M059J (cell line): ENCODE measurements at places on chromosomes 2 and 18.

- peak; percentile 27 for DNase-seq
Measured at GRCh38 chr2:209619782-209620181, 151.8 kb upstream of the UNC80 start.

DNA sequence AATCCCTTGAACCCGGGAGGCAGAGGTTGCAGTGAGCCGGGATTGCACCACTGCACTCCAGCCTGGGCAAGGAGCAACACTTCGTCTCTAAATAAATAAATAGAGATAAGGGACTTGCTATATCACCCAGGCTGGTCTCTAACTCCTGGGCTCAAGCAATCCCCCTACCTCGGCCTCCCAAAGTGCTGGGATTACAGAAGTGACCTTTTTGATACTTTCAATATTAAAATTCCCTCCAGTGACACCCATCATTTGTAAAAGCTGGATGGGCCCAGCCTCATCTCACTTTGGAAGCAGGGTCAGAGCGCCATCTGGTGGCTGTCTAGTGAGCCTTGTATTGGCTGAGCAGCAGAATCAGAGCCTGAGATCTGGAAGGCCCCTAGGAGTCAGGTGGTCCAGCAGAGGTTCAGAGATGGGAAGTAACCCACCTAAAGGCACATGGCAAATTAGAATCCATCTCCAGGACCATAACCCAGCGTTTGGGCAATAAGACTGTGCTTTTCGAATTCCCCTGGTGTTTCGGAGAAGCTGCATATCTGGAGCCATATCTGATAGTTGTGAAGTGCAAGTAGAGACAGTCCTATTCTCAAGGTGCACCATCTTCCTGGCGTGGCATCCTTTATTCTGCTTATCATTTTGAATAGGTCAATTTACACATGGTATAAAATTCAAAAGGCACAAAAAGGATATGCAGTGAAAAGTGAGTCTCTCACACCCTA lies 18.3 kb upstream of the SLC35F6 start:
- peak; percentile 72 for DNase-seq

- no peak for DNase-seq
Measured at GRCh38 chr2:60212181-60212945, 341.1 kb downstream of the BCL11A start.

DNA sequence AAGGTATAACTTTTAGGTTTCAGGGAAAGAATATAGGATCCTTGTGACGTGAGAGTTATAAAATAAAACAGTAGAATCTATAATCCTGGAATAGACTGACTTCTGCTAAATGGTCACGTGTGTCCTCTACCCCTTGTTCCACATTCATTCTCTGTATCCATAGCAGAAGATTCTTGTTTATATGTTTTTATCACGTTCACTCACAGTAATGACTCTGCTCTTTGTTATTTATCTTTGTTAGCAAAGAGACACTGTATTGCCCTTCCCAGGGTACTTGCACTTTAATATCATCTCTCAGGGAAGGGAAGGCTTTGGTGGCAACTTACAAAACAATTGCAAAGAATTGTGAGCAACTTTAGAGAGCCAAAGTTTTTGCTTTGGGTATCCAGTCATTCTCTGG lies 206.2 kb upstream of the LRRTM1 start:
- DNase-seq = no peak

DNA sequence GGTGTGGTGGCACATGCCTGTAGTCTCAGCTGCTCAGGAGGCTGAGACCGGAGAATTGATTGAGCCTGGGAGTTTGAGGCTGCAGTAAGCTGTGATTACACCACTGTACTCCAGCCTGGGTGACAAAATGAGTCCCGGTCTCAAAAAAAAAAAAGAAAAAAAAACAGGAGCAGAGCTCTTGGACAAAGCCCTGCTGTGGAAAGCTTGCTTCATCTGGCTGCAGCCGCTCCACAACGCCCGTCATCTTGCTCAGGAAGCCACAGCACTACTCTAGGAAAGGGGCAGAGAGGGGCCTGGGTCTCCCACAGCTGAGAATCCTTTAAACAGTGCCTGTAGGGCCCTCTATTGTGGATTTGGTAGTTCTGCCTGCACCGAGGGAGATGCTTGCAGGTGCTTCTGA lies 11.0 kb downstream of the ATG4B start:
- no peak for DNase-seq

GRCh38 chr2:182647499-182647787 lies 68.6 kb upstream of the DNAJC10 start:
- no peak for DNase-seq

GRCh38 chr2:167946441-167946841 lies 301.0 kb downstream of the STK39 start:
- DNase-seq = no peak

GRCh38 chr2:187644981-187645380 lies 90.7 kb upstream of the TFPI start:
- DNase-seq = no peak

DNA sequence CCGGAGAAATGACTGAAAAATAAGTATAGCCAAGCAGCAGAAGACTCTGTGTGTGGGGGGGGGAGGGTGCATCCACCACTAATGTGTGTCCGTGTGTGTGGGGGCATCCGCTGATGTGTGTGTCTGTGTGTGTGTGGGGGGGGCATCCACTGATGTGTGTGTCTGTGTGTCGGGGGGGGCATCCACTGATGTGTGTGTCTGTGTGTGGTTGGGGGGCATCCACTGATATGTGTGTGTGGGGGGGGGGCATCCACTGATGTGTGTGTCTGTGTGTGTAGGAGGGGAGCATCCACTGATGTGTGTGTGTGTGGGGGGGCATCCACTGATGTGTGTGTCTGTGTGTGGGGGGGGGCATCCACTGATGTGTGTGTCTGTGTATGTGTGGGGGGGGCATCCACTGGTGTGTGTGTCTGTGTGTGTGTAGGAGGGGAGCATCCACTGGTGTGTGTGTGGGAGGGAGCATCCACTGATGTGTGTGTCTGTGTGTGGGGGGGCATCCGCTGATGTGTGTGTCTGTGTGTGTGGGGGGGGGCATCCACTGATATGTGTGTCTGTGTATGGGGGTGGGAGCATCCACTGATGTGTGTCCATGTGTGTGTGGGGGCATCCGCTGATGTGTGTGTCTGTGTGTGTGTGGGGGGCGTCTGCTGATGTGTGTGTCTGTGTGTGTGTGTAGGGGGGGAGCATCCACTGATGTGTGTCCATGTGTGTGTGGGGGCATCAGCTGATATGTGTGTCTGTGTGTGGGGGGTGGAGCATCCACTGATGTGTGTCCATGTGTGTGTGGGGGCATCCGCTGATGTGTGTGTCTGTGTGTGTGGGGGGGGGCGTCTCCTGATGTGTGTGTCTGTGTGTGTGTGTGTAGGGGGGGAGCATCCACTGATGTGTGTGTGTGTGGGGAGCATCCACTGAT lies 125.0 kb downstream of the NFATC1 start:
- DNase-seq = no peak

GRCh38 chr2:145775591-145775990 lies 1255.7 kb upstream of the ZEB2 start:
- DNase-seq = no peak

DNA sequence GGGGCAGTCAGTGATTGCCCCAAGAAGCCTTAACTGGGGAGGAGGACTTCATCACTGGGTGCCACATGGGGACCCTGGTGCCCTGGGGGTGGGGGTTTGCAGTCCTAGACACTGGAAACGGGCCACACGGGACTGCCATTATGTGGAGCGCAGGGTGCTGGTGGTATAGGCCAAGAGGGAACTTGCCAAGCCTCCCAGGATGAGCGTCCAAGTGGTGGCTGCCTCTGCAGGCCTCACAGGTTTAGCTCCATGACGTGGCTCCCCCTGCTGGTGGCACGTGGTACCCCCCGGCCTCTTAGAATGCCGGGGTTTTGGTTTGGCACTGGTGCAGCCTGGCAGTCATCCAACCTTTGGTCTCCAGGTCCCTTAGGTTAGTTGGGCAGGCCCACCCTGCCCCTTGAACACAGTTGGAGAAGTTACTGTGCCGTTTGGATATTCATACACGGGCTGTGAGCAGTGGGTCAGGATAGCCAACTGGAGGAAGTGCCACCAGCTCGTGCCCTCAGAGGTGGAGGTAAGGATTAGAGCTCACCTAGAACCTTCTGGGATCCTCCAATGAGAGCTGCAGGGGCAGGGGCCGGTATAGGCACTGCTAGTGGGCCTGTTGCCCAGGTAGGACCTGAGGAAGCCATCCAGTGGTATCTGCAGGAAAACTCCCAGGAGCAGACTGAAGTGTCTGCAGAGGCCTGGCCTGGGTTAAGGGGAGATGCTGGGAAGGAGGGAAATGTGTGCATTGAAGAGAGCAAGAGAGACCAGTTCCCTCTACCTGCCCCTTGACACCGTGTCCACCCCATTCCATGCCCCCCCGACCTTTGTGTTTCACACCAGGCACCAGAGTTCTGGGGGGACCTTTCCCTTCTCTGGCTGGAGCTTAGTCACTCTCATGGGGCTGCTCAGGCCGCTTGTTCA lies 5.7 kb downstream of the PTMA start:
- peak; percentile 88 for DNase-seq

DNA sequence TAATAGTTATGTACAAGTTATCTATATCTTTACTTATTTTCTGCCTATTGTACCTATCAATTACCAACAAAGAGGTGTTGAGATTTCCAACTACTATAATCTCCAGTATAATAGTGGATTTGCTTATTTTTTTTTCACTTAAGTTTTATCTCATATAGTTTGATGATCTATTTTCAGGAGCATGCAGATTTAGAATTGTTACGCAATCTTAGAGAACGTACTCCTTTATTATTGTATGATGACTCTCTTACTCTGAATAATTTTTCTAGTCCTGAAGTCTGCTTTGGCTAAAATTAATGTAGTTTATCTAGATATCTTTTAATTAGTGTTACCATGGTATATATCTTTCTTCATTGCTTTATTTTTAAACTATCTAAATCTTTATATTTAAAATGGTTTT lies 205.2 kb downstream of the SCG2 start:
- DNase-seq = no peak

- DNase-seq = peak; percentile 63
Measured at GRCh38 chr2:145484448-145485097, 964.7 kb upstream of the ZEB2 start.

DNA sequence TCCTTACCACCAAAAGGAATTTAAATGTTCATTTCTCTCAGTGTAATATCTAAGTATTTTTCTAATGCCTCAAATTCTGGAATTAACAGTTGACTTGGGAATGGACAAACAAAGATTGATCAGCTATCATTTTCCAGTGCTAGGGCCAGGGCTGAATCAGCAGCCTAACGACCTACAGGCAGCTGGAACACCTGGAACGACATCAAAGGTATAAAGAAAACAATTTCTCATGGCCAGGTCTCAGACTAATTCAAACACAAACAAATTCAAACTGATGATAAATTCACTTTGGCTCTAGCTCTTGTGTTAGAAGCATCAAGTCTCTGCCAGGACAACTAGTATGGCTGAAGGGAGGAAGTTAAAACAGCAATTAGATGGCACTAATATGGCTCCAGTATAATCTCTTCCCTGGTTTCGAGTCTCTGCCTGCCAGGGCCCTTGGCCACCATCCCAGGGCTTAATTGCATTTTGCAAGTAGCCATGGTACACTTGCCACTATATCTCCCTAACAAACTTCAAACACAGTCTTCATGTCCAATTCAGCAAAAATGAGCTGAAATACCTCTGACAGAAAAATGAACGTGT lies 70.2 kb upstream of the FSHR start:
- DNase-seq = no peak

DNA sequence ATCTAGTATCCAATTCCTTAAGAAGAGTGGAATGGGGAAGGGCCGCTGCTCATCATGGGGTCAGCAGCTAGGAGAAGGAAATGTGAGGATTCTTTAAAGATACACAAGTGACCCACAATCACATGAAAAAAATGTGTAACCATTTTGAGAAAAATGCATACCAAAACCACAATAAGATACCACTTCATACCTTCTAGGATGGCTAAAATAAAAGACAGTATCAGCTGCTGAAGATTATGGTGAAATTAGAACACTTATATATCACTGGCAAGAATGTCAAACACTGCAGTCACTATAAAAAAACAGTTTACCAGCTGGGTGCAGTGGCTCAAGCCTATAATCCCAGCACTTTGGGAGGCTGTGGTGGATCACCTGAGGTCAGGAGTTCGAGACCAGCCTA lies 67.9 kb downstream of the C2orf74 start:
- DNase-seq = no peak

- no peak for DNase-seq
Measured at GRCh38 chr2:100248044-100248330, 74.3 kb downstream of the LONRF2 start.

- no peak for DNase-seq
Measured at GRCh38 chr2:239200646-239201530, 199.9 kb downstream of the HDAC4 start.

DNA sequence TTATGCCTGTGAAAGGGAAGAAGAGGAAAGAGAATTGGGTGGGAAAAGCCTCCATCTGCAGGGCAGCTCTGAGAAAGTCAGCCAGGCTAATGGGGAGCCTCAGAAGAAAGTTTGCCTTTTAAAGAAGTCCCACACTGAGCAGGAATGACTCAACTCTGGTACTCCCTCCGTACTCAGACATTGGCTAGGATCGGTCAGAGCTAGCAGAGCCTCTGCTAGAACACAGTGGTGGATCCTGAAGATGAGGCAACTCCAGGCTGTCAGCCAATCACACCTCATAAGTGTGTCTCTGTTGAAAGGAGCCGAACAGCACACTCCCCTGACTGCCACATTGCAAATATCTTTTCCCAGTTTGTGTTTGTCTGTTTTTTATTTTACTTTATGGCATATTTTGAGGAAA lies 96.9 kb downstream of the HNRNPLL start:
- DNase-seq = peak; percentile 59

DNA sequence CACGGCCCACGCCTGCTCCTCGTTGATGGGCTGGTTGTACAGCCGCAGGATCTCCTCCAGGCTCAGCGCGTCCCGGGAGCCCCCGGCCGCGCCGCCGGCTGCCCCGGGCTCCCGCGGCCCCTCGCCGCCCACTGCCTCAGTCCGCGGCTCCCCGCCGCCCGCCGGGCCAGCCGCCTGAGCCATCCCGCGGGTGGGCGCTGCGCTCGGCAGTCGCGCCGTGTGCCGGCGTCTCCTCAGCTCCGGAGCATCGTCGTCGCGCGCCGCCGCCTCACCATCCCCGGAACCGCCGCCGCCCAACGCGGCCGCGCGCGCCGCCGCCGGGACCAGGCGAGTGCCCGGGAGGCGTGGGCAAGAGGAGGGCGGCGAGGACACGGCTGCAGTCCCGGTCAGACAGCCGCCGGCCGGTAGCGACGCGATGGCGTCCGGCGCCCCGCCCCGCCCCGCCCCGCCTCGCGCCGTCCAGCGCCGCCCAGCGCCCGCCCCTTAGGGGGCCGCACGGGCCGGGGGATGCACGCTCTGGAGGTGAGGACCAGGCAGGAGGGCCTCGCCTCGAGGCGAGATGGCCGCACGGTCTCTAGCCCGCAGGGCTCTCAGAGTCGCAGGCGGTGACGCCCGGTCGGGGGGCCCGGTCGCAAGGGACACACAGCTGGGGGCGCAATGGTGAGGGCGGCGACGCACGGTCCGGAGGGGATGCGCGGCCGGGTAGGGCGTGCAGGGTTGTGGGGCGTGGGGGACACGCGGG lies at the start of gene SPIRE1:
Gene SPIRE1 (minus strand): TSS at position 424 of the 742 bp plus-strand sequence. CDS start 241 bp downstream, at position 183.
- peak; percentile 67 for DNase-seq

DNA sequence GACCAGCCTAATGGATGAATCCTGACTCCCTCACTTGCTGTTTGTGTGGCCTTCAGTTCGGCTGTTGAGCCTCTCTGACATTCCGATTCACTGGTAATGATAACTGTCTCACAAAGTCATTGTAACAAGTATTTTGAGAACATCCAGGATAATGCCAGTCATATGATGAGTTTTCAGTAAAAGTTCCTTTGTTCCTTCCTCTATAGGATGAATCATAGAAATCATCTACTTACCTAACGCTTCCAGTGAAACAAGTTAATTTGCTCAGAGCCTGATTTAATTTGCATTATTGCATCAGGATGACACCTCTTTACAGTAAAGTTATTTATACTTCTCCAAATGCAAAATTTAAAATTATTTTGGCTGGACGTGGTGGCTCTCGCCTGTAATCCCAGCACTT lies 32.0 kb downstream of the RAB31 start:
- no peak for DNase-seq
